Esophagus squamous epithelium (tissue), 5 donors: ENCODE measurements at places on chromosomes 6 and 20. TPM values are rescaled to one million over a fixed set of nuclear protein-coding genes. Genes with fewer than 3 reads are reported as not detected.

Gene IP6K3
- total RNA-seq: 1.7 TPM

Gene SLC17A1
- total RNA-seq: not detected

Gene LPA
- 0.57 TPM for total RNA-seq

Gene EPB41L2
- total RNA-seq: 6.2 TPM

Gene SLC26A8
- total RNA-seq: 0.19 TPM

Gene ERVFRD-1
- not detected for total RNA-seq
